Neuronal stem cell (in vitro differentiated cells): ENCODE measurements at places on chromosomes 2 and 18.

- DNase-seq: no peak
Measured at GRCh38 chr2:175880-176820, 87.7 kb downstream of the SH3YL1 start.

DNA sequence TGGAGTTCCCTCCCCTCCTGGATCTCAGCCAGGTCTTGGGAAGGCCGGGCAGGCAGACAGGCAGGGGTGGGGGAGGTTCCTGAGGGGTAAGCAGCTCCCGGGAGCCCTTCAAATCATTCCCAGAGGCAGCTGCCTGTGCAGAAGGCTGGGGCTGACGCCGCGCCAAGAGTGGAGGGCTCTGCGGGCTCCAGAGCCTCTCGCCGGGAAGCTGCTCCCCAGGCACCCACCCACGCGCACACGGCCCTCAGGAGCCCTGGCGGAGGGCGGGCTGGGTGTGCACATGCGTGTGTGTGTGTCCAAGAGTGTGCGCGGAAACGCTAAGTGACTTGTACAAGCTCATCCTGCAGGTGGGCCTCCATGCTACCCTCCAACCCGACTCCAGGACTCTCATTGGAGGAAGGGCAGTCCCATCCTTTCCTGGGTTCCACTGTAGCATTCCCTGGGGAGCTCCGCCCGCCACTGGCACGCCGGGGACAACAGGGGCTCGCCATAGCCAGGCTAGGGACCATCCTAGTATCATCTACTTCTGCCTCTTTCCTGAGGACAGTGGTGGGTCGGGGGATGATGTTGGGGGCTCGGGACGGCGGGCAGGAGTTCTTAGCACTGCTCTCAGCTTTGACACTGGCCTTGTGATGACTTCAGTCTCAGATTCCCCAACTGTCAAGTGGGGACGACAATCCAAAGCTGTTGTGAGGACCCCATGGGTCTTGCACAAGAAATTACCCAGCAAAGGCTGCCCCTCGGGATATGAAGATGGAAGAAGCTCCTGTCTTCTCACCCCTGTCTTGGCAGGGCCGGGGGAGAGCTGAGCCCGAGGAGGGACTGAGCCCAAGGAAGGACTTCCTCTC is 50.3 kb downstream of the INHBB start:
- no peak for DNase-seq

DNA sequence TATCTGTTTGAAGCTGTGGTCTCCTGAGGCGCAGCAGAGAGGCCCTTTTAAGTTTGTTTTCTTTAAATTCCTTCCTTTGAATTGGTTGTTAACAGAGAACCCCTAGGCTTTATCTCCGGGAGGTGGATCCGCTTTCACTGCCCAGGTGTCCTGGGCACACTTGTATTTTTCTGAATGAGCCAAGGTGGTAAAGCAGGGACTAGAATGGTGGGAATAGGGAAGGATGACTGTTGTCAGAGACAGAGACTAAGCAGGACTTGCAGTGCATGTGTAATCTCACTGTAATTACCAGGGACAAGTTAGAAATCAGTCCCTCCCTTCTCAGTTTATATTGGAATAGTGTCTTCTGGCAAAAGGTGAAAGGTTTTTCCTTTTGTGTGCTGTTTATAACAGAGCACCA is 72.8 kb downstream of the PHLPP1 start:
- no peak for DNase-seq

DNA sequence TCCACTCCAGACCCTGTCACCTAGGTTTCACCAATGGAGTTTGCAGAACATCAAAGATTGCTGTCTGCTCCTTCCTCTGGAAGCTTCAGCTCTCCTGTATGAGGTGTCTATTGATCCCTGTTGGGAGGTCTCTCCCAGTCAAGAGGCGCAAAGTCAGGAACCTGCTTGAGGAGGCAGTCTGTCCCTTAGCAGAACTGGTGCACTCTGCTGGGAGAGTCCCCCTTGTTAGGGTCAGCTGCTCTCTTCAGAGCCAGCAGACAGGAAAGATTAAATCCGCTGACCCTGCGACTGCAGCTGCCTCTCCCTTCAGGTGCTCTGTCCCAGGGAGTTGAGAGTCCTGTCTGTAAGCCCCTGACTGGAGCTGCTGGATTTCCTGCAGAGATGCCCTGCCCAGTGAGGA is 195.7 kb downstream of the PPP1R1C start:
- DNase-seq: no peak
